Activated CD4-positive, alpha-beta T cell treated with anti-CD3 and anti-CD28 coated beads for 48 hours (primary cell): ENCODE measurements at places on chromosomes 7 and 10.

- DNase-seq: peak; percentile 2
Observed at GRCh38 chr7:122887198-122887597, 938 bp upstream of the CADPS2 start.

DNA sequence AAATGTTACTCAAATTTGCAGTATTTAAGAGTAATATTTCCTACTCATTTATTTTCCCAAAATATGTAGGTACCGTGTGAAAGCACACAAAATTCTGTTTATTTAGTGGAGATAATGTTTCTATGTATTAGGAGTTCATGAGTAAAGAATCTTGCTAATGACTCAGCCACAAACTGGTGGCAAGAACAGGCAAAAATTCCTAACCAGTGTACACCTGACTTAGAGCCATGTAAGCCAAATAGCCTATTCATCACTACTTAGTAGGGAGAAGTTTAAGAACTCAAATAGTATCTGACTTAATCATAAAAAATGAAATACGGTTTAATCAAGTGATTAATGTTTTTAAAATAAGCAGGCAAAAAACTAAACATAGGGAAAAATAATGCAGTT is 169.0 kb downstream of the SRPK2 start:
- DNase-seq: no peak

DNA sequence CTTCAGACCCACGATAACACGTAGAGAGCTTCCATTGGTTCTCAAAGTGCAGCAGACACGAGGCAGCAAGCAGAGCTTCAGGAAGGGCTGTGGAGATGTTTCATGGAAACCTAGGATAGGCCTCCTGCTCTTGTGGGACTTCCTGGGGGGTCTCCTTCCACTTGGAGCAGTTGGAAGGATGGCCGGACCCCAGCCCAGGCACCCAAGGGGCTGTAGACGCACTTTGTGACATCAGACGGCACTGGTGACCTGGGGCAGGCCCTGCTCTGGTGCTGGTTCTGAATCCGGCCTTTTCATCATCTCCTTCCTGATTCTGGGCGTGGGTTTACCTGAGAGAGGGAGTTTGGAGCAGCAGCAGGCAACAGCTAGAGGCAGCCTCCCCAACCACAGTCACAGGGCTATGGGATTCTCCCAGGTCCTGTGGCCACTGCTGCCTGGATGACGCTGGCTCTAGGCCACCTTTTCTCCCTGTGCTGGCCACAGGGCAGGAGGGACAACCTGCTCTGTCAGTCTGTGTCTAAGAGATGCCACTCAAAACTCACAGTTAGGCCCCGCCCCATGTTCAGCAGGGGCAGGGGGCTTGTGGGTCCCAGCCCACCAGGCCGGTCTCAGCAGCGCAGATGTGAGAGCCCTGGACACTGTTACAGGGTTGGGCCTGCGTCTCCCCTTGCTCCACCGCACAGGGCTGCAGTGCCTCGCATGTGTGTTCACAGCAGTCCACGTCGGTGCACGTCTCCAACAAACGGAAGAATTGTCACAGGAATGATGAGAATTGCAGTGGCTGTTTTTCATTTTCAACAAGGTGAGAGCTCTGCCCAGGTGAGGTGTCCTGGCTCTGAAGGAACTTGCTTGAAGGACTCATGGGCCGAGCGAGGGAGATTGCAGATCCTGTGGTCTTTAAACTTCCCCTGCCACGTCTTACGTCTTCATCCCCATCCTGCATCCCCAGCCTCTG is 569.3 kb downstream of the TCERG1L start:
- no peak for DNase-seq

GRCh38 chr7:122789156-122789555 is 86.4 kb upstream of the RNF148 start:
- DNase-seq: no peak

GRCh38 chr10:30990971-30991646 is 40.6 kb downstream of the ZNF438 start:
- no peak for DNase-seq

- DNase-seq: no peak
Observed at GRCh38 chr10:31822150-31822549, 106.5 kb downstream of the ARHGAP12 start.

- no peak for DNase-seq
Observed at GRCh38 chr7:27032839-27033238, 63.0 kb downstream of the HOXA1 start.

GRCh38 chr7:143485094-143485493 is 7.4 kb downstream of the TAS2R41 start:
- no peak for DNase-seq

GRCh38 chr7:3497796-3498195 is 196.7 kb downstream of the SDK1 start:
- no peak for DNase-seq

DNA sequence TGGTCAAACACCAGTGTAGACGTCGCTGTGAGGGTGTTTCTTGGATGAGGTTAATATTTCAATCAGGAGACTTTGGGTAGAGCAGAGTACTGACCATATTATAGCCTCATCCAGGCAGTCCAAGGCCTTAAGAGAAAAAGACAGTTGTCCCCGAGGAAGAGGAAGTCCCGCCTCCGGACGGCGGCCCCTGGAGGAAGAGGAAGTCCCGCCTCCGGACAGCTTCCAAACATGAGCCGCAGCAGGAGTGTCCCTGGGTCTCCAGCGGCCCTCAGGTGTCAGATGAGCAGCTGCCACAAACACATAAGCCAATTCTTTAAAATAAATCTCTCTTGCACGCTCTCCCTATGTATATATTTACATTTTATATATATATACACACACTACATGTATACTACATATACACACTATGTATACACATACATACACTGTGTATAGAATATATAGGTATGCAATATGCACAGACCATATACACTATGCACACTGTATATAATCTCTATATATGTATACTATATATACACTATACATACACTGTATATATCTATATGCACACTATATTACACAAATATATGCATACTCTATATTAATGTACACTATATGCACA is 37.5 kb downstream of the PWWP2B start:
- peak; percentile 75 for DNase-seq

- DNase-seq: no peak
Observed at GRCh38 chr10:86646532-86646931, 7.8 kb upstream of the OPN4 start.

DNA sequence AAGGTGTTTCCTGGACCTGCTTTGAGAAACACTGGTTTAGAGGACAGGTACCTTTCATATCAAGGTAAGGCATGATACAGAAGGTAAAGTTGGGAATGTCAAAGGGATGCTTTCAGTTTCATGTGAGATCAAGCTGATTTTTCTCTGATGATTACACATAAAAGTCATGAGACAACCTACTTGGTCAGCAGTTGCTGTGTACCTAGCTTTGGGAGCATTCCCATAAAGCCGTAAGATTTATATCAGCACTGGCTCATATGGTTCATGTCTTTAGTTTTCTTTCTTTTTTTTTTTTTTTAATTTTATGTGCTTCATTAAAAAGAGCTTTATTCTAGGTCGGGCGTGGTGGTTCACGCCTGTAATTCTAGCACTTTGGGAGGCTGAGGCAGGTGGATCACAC is 265.3 kb upstream of the LRGUK start:
- no peak for DNase-seq

GRCh38 chr7:4707217-4707741 is 25.2 kb downstream of the FOXK1 start:
- no peak for DNase-seq

DNA sequence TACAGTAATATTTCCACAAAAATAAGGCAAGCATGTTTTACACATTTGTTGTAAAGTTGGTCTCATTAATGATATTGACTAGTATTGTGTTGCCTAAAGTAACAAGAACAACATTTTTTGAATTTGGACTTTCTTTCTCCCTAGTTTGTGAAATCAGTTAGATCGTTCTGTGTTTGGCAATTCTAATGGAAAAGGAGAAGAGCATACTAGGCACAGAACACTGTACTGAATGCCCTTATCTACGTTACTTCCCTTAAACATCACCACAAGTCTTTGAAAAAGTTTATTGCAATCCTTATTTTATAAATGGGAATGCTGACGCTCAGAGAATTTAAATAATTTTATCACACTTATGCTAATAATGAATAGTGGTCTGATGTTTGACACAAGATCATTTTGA is 372.2 kb downstream of the EXOC4 start:
- no peak for DNase-seq

DNA sequence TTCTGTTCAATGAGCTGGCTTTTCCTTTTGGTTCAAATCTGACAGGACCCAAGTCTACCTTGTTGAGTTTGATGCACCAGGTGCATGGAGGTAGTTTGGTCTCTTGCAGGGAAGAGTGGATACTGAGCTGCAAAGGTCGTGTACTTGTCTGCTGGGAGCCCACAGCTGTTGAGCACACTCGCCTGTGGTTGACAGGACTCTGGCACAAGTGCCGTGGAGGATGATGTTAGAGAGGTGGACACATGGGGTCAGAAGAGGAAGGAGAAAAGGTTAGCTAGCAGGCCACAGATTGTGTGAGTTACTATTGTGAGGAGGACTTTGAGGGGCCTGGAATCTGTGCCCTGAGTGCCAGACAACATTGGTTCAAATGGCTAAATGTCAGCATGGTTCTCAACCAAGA is 197.3 kb downstream of the CREB5 start:
- no peak for DNase-seq

- no peak for DNase-seq
Observed at GRCh38 chr7:136139417-136139816, 162.3 kb upstream of the MTPN start.

DNA sequence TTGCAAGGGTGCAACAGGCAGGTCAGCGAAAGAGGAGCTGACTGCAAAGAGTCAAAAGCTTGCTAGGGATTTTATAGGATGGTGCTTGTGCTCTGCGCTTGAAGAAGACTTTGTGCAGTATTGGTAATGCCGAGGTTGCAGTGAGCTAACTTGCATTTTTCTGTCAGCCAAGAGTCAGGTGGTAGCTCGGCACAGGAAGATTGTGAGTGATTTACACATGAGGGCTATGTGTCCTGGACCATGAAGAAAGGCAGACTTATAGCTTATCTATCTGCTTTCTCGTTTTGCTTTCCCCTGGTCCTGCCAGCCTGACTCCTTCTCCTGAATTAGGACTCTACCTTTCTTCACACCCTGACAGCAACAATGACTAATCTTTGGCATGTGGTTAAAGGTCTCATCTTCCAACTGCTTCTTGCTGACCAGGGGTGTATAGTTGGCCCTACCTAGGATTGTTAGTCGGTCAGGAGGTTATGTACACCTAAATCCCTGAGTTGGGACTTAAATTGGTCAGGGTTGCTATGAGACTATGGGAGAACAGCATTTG is 4.1 kb upstream of the SYPL1 start:
- no peak for DNase-seq

DNA sequence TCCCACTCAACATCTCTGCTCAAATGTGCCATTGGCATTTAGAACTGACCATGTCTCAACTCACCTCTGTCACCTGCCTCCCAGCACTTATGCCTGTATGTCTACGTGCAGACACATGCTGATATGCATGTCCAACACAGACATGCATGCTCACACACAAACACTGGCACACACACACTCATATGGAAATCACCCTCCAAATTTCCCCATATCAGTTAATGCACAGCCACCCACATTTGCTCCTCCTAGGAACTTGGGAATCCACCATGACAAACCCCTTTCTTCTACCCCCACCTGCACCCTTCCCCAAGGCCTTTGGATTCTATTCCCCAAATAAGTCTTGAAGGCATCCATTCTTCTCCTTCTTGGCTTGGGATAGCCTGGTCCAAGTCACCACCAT is 4.4 kb downstream of the FAM170B start:
- no peak for DNase-seq

- DNase-seq: no peak
Observed at GRCh38 chr7:75835688-75836285, 22.2 kb upstream of the CCL24 start.

DNA sequence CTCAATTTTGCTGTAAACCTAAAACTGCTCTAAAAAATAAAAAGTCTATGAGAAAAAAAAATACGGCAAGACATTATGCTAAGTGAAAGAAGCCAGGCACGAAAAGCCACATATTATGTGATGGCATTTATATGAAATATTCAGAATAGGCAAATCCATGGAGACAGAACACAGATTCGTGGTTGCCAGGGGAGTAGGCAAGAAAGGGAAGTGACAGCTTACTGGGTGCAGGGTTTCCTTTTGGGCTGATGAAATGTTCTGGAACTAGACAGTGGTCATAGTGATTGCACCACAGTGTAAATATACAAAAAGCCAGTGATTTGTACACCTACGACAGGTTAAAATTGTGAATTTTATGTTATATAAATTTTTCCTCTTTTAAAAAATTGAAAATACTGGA is 41.3 kb upstream of the GLI3 start:
- DNase-seq: no peak

- no peak for DNase-seq
Observed at GRCh38 chr10:61830072-61830845, 71.2 kb upstream of the ARID5B start.

DNA sequence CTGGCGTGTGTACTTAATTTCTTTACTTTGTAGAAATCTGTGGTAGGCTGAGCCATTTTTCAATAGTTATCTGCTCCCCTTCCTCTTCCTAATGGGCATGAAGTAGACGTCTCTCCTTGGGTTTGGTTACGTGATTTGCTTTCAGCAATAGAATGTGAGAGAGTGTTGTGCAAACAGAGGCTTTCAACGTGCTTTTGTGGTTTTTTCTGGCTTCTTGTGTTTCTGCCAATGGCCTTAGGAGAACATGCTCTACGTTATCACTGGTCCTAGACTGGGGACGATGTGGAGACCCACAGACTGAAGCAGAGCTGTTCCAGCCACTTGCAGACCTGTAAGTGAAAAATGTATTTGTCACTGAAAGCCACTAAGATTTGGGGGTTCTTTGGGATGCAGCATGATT is 107.2 kb upstream of the NPTX2 start:
- DNase-seq: no peak

DNA sequence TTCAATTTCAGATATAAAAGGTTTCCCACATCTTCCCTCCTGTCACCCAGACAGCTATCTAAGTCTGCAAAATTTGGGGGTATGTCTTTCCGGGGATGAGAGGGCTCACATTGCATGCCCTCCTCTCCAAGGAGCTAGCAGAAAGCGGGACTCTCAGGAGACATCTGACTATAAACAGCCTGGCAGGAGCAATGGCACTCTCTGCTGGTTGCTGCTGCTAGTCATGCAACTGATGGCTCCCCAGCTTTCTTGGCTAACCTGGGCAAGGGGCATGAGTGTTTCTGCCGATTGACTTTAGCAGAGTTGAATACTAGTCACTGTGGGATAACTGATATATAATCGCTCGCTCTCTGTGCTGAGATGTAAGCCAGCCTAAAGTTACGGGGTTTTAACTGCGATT is 12.0 kb downstream of the TBX20 start:
- no peak for DNase-seq

GRCh38 chr10:47325303-47326291 is 3.3 kb downstream of the GDF2 start:
- DNase-seq: no peak

DNA sequence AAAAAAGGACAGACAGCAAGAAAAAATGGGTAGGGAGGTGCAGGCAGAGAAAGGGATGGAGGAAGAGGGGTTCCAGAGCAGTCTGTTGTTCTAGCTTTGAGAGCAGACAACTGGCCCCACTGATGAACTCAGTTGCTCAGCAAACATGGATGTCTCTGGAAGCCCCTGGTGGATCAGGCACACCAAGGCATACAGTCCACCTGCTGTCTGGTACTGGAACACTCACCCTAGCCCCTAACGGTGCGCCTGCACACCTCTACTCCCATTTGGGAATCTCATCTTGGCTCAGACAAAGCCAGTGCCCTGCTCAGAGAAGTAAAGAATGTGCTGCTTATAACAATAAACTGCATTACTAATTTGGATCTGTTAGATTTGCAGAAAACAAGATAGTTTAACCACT is 7.7 kb downstream of the MACROH2A2 start:
- DNase-seq: no peak

- DNase-seq: no peak
Observed at GRCh38 chr7:139714163-139714901, 63.5 kb downstream of the HIPK2 start.
